Spleen (tissue), 13 donors: ENCODE measurements at places on chromosomes 6 and 20. TPM values are rescaled to one million over a fixed set of nuclear protein-coding genes. Genes with fewer than 3 reads are reported as not detected.
A peak's percentile ranks its signal among the peaks of the same experiment; 100 is the strongest.

DNA sequence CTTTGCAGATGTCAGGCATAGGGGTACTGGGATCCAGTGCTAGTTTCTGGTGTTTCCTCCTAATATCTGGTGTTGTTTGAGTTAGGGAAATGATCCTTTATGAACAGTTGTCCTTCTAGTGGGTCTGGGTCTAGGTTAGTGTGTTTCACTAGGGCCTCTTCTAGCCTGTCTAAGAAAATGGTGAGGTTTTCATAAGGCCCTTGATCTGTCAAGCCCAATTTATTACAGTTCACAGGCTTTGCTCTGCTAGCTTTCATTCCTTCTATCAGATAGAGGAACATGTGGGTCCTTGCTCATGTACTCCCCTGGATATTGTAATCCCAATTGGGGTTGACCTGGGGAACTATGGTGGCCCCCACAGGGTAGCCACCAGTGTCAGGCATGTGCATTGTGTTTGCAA lies 2.8 kb downstream of the ERVFRD-1 start:
- no peak for DNase-seq

TMEM244 gene
- total RNA-seq, result not detected

DSP gene
- total RNA-seq, result 10.0 TPM

LY6G6C gene
- total RNA-seq, result not detected

TNNC2 gene
- total RNA-seq, result not detected

POU5F1 gene
- 0.57 TPM for total RNA-seq

DNA sequence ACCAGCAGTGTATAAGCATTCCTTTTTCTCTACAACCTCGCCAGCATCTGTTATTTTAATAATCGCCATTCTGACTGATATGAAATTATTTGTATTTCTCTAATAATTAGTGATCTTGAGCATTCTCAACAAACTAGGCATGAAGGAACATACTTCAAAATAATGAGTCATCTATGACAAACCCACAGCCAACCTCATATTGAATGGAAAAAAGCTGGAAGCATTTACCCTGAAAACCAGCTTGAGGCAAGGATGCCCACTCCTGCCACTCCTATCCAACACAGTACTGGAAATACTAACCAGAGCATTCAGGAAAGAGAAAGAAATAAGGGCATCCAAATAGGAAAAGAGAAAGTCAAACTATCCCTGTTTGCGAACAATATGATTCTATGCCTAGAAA lies 390.6 kb upstream of the ID4 start:
- DNase-seq, result no peak

- no peak for DNase-seq
Observed at GRCh38 chr6:90730151-90730673, 143.3 kb upstream of the MAP3K7 start.

PPP1R16B gene
- 47.1 TPM for total RNA-seq

DNA sequence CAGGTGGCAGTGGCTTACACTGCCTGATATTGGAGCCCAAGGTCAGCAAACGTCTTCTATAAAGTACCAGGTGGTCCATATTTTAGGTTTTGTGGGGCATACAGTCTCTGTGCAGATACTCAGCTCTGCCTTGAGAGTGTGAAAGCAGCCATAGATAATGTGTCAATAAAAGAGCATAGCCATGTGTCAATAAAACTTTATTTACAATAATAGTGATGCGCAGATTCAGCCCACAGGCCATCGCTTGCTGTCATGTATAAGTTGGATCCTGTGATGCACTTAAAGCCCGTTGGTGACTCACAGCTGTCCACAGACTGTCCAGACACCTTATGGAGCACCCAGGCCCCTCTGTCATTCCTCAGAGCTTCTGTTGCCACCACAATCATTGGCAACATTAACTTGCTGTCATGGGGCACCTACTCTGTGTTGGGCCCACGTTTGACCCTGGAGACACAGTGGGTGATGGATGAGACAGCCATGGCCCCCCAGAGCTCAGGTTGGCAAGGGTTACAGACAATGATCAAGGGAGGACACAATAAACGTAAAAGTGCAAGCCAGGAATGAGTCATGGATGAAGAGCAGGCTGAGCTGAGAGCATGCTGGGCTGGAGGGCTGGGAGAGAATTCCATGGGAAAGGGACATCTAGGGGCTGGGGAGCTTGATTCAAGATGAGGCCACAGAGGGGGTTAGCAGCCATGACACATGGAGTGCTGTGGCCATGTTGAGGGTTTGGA lies 173.6 kb downstream of the TAF4 start:
- DNase-seq, result peak; percentile 17

GRCh38 chr20:41395667-41396664 lies 29.3 kb upstream of the EMILIN3 start:
- DNase-seq, result no peak

GRCh38 chr6:129889580-129889979 lies 28.5 kb upstream of the TMEM244 start:
- no peak for DNase-seq

MEP1A gene
- total RNA-seq, result 0.42 TPM

HUS1B gene
- 1.7 TPM for total RNA-seq

GRCh38 chr6:131730264-131730663 lies 19.4 kb upstream of the CTAGE9 start:
- DNase-seq, result no peak

- no peak for DNase-seq
Observed at GRCh38 chr6:158608221-158608620, 36.3 kb downstream of the DYNLT1 start.

- no peak for DNase-seq
Observed at GRCh38 chr20:22408521-22409402, 175.6 kb downstream of the FOXA2 start.

- DNase-seq, result no peak
Observed at GRCh38 chr20:16861708-16862107, 113.5 kb downstream of the OTOR start.

- peak; percentile 80 for DNase-seq
Observed at GRCh38 chr6:160766989-160767646, 65.1 kb downstream of the PLG start.

PXDC1 gene
- total RNA-seq, result 23.4 TPM

SS18L1 gene
- total RNA-seq, result 17.7 TPM

DNA sequence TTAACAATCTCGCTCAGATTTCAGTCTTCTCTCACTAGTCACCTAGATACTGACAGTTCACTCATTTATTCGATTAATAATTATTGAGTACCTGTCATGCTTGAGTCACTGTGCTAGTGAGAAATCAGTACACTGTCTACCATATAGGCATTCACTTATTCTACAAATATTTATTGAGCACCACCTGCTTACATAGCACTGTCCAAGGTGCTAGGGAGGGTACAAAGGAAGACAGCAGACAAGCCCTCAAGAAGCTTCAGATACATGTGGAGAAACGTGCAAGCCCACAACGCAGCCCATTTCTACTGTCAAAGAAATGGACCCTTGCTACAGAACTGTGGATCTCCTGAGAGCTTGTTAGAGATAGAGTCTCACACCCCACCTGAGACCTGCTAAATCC lies 85.1 kb upstream of the SNAP25 start:
- DNase-seq, result no peak

- DNase-seq, result no peak
Observed at GRCh38 chr6:71681234-71681867, 205.0 kb upstream of the RIMS1 start.

DNA sequence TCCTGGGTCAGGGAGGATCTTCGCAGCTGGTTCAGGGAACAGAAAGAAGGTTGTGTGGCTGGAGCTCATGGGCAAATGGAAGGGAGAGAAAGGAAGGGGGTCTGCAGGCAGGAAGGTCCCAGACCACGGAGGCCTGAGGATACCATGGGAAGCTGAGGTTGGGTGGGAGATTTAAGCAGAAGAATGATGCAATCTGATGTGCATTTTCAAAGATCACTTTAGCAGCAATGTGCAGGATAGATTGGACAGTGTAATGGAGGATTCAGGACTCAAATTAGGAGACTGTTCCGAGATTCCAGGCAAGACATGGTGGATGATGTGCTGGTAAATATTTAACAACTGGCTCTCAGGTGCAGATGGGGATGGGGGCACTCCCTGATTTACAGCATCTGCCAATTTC lies 5.8 kb upstream of the RRBP1 start:
- no peak for DNase-seq

PRPH2 gene
- total RNA-seq, result 0.59 TPM

- DNase-seq, result peak; percentile 70
Observed at GRCh38 chr6:32046450-32047083, 8.4 kb downstream of the CYP21A2 start.

ETV7 gene
- total RNA-seq, result 1.4 TPM

OR12D3 gene
- not detected for total RNA-seq

TFAP2C gene
- not detected for total RNA-seq

GRCh38 chr6:134607411-134607810 lies 289.5 kb upstream of the SGK1 start:
- no peak for DNase-seq

DNA sequence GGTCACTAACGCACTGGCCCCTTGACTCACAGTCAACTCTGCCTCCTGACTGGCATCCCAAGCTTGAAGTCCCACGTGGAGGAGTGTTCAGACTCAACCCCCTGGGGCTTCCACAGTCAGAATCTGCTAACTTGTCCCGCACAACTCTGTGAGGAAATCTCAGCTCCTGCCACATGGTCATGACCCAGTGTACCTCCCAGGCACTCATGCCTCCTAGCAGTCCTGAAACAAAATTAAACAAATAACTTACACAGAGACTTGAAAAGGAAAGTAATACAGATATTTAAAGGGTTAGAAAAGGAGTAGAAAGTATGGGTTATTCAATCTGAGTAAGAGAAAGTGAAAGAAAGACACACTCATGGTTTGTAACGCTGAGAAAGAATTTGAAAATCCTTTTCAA lies 134.9 kb downstream of the GMDS start:
- DNase-seq, result no peak

DNA sequence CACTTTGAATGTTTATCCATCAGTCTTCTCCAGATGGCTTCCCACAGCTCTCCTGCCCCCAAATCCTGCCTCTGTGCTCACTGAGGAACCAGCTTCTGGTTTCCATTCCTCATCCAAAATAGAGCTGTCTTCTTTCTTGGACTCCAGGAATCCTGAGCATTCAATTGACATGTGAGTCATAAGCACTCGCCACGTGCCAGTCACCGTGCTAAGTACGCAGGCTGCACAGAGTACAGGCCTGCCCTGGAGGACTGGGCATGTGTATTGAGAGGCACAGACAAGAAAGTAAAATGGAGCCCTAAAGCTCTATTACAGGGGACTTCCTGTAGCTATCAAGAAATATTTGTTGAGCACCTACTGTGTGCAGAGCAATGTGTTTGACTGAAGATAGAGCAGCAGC lies 39.7 kb upstream of the LRFN2 start:
- DNase-seq, result no peak

MCCD1 gene
- not detected for total RNA-seq

DNA sequence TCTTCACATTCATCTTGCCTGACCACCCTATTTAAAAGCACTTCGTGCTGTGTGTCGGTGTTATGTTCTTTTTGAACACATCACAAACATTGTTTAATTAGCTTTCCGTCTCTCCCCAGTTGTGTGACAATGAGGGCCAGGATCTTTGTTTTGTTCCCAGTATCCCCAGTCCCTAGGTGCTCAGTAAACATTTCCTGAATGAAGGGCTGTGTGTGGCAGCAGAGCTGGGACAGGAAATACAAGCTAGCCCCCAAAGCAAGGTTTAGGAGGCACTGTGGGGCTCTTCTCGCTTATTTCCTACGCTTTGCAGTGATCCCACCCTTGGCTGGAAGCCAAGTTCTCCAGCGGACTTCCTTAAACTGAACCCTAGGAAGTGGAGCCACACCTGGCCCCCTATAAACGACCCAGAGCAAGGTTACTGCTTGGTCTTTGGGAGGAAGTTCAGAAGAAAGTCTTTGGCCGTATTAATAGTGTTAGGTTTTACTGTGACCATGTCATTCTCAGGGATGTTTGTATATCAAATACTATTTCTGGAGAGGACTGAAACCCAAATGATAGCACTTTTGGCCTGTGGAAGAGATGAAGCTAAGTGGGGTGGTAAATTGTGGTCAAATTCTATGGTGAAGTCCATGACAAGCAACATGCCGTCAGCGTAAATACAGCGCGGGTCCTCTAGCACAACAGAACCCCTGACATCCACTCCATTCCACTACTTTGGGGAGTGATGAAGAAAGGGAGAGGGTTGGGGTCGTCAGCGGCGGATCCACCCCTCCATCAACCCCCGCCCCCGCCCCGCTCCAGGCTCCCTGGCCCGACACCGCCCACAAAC lies 570 bp upstream of the FANCE start:
- no peak for DNase-seq

DNA sequence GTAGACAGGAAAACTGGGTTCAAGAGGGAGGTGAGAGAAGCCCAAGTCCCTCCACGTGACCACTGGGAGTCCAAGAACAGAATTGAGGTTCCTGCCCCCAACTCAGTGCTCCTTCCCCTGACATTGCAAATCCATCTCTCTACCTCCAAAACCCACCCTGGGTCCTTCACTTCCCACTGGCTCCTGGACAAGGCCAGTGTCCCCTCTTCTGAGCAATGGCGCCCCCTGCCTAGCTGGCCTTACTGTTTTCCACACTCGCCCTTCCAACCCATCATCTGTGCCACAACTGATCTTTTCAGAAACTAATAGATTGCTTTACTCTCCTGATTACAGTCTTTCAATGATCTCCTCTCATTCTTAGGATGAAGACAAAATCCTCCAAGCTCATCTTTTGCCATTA lies 200.3 kb downstream of the ANKRD60 start:
- DNase-seq, result peak; percentile 48

GRCh38 chr20:51510169-51510568 lies 32.4 kb downstream of the NFATC2 start:
- DNase-seq, result no peak

DNA sequence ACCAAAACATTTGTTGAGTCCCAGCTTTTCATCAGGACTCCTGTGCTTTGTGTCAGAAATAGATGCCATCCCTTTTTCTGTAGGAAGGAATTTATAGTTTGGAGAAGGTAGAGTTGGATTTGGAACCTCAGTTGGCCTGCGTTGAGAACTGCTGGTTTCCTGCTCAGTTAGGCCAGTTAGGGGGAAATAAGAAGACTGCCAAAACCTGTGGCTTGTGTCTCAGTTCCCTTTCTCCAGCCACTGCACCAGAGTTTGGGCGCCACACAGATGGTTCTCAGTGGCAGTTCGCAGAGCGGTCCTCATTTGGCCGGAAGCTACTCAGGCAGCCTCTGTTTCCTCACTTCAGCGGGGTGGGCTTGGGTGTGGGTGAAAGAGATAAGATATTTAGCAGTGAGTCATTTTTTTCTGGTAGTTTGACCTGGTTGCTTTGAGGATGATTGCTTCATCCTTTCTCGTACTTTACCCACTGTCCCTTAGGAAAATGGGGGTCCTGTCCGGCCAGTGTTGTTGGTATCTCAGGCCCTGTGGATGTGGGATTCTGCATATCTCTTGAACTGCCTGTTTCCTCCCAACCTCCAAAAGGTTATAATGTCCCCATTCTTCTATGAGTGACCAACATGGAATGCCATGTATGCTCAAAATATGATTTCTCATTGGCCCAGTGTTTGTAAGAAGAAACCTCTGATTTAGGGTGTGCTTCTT lies 53.7 kb downstream of the JARID2 start:
- peak; percentile 91 for DNase-seq

GRCh38 chr6:56890066-56890465 lies 64.8 kb upstream of the BEND6 start:
- DNase-seq, result no peak

GRCh38 chr6:80676386-80676785 lies 569.9 kb downstream of the BCKDHB start:
- no peak for DNase-seq

ZNF311 gene
- total RNA-seq, result 1.1 TPM
